ENCODE measurements at places on chromosomes 12 and 14.

- no peak for DNase-seq
Measured at GRCh38 chr12:129911428-129912049, 7.7 kb upstream of the TMEM132D start.

- no peak for DNase-seq
Measured at GRCh38 chr14:54737132-54737711, 165.4 kb downstream of the GCH1 start.

- no peak for DNase-seq
Measured at GRCh38 chr12:9256758-9257405, 48.7 kb upstream of the PZP start.

GRCh38 chr12:46787496-46788055 lies 38.2 kb downstream of the SLC38A4 start:
- DNase-seq = no peak

DNA sequence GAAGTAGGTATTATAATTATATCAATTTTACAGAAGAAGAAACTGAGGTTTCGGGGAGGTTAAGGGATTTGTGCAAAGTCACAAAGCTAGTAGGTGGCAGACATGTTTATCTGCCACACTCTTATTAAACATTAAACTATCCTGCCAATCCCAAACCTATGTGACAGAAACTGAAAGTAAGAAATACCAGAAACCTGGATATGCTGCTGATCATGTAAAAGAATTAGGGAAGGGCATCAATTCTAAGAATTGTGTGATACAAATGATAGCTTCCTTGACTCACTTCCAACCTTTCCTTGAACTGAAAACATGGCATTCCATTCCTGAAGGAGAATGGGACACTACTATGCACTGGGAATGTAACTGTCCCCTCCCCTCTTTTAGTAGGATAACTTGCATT lies 16.9 kb downstream of the TAOK3 start:
- DNase-seq = no peak

All from heart left ventricle (tissue), 16 donors.